Dermis lymphatic vessel endothelial cell (primary cell): ENCODE measurements at places on chromosomes 3 and 15. TPM values are rescaled to one million over a fixed set of nuclear protein-coding genes. Genes with fewer than 3 reads are reported as not detected.

SUCNR1 gene
- under 0.01 TPM in 1 of 2 replicates, not detected in the other for total RNA-seq

CHDH gene
- under 0.01 and 0.11 TPM in 2 replicates for total RNA-seq

RTP1 gene
- not detected in 2 replicates for total RNA-seq

FEZF2 gene
- not detected in 2 replicates for total RNA-seq
